ENCODE measurements at places on chromosomes 7 and 10.

GRCh38 chr10:81704596-81704995, 170.4 kb upstream of the NRG3 start:
- DNase-seq = no peak

- DNase-seq = no peak
These were observed 92.4 kb upstream of the JCAD start for GRCh38 chr10:30151581-30152389.

GRCh38 chr10:84424731-84425167, 96.4 kb downstream of the CCSER2 start:
- DNase-seq = no peak

- no peak for DNase-seq
These were observed 17.5 kb downstream of the DPY19L1 start for GRCh38 chr7:35019801-35020200.

DNA sequence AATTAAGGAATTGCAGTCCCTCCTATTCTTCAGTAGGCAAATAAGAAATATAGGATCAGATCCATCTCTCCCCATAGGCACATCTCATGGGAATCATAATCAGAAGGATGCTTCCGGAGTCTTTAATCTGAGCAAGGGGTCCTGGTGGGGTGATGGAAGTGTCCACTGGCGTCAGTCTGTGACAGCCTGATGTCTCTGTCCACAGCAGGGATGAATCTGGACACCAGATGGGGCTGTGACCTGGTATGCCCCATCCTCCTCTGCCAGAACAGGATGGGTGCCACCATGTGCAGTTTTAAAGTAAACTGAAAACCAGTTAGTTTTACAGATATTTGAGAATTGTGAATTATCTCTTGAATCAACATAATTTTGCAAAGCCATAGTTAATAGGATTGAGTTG, 148.7 kb downstream of the C1GALT1 start:
- DNase-seq = no peak

- no peak for DNase-seq
These were observed 28.6 kb downstream of the OGDH start for GRCh38 chr7:44634839-44635591.

- no peak for DNase-seq
These were observed 16.9 kb upstream of the PRF1 start for GRCh38 chr10:70619271-70620019.

DNA sequence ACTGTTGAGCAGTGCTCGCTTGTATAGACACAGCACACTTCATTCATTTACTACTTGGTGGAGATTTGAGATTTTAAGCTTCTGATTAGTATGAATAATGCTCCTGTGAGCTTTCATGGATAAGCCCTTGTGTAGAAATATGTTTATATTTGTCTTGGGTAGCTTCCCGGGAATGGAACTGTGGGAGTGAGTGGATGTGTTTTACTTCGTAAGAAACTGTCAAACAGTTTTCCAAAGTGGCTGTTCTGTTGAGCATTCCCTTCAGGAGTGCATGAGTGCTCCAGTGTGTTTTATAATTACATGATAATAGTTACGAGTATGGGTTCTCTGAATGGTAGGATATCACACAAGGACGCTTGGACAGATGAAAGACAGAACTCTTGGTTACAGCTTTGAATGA, 49.4 kb downstream of the VWC2 start:
- no peak for DNase-seq

DNA sequence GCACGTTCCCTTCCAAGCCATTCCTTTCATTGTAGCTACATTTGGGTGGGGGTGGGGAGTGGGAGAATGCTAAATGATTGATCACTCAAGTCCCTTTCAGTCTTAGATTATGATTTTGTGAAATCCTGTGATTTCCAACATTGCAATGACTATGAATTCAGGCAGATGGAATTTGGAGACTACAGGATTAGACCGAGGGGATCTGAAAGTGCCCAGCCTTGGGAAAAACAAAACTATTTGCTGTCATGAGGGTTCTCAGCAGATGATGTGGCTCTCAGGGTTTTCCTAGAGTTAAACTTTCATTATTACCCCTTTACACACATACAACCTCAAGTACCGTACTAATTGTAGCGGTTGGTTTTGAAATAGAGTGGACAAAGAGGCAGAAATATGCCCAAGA, 4.7 kb downstream of the MACROH2A2 start:
- no peak for DNase-seq

DNA sequence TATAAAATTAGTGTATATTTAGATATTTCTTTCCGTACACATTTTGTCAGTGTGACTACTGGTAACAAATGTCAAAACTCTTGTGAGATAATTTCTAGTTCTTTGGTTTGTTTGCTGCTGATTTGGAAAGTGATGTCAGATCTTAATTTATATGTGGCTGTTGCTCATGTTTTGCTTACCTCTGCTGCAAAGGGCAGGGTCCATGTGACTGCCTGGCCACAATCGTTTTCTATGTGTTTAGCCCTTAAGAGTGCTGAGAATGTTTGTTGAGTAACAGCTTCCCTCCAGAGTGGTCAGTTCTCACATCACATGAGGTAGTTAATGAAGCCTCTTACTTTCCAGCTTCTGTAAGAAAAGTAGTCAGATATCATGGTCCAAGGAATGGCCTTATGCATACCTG, 4.2 kb downstream of the NRBF2 start:
- no peak for DNase-seq

GRCh38 chr10:106424054-106424453, 740.5 kb downstream of the SORCS1 start:
- DNase-seq = no peak

- no peak for DNase-seq
These were observed 108.1 kb downstream of the GNAT3 start for GRCh38 chr7:80403686-80404241.

- no peak for DNase-seq
These were observed 703.3 kb upstream of the LRRTM3 start for GRCh38 chr10:66222462-66223046.

DNA sequence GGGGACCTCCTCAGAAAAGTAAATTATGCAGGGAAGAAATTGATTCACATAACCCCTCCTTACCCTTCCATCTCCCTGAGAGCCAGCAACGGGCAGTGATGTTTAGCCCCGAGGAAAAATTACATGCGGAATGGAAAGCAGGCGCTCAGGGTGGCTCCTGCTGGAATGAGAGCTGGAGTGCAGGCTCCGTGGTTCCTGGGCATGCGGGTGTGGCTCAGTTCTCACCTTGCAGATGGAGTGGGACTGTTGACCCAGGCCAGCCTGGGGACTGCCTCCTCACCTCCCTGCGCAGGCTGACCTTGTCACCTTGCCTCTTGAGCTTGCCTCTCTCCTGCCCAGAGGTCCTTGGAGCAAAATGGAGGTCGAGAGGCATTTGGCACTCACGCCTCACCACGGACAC, 83.3 kb upstream of the PPIF start:
- DNase-seq = no peak

DNA sequence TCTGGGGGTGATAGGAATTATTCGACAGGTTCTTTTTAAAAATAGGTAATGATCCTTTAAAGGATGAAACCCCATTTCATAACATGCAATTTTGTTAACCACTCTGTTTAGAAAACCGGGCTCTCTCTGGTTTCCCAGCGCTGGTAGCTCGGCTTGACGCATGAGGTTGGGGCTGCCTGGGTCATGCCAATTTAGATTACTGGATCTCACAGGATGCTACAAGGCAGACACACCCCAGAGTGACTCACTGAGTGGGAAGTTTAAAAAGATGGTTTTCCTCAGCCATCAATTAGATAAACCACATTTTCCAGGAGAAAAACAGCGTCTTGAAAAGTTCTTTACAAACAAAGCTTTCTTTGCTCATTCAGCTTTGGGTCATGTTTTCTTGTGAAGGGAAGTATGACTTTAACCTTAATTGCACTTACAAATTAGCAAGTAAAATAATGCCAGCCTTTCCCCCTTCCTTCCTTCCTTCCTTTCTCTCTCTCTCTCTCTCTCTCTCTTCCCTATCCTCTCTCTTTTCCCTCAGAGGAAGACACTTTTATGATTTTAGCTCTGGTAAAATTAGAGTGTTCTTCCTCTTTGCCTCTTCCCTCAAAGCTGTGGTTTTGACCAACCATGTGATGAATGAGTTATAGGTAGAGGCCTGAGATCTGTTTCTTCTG, 99.8 kb downstream of the EPDR1 start:
- no peak for DNase-seq

DNA sequence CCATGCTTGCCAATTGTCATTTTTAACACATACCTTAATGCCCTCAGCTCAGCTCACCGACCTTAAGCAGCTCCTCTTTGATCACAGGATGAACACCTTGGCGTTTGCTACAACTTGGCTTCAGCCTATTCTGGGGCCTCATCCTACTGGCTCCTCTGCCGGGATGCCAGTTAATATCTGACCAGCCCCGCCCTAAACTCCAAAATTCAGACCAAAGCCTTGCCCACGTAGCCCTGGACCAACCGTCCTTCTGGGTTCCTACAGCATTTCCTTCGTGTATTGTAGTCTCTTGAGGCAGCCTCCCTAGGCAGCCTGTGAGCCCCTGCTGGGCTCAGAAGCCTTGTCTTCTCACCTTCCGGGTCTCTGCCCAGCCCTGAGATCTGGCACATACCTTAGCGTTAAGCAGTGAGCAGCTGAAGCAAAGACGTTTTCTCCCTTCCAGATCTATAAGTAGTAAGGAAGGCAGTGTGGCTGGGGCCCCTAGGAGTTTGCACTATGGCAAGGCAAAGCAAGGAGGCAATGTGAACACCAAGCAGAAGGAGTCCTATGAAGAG, 836 bp downstream of the ENO4 start:
- no peak for DNase-seq

DNA sequence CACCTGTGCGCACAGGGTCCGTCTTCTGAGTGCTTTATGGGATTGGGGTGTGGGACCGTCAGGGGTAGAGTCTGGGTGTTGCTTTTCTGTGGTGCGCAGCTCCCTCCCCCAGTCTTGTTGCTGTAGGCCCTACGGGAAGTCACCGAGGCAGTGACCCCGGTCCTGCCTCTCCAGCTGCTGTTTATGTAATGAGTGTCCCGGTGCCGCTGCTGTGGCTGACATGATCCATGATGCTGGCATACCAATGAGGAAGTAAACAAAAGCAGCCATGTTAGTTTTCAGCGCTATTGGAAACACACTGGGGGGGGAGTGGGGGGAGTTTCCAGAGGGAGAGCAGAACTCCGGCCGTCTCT, 1.1 kb downstream of the TRIM8 start:
- DNase-seq = no peak

DNA sequence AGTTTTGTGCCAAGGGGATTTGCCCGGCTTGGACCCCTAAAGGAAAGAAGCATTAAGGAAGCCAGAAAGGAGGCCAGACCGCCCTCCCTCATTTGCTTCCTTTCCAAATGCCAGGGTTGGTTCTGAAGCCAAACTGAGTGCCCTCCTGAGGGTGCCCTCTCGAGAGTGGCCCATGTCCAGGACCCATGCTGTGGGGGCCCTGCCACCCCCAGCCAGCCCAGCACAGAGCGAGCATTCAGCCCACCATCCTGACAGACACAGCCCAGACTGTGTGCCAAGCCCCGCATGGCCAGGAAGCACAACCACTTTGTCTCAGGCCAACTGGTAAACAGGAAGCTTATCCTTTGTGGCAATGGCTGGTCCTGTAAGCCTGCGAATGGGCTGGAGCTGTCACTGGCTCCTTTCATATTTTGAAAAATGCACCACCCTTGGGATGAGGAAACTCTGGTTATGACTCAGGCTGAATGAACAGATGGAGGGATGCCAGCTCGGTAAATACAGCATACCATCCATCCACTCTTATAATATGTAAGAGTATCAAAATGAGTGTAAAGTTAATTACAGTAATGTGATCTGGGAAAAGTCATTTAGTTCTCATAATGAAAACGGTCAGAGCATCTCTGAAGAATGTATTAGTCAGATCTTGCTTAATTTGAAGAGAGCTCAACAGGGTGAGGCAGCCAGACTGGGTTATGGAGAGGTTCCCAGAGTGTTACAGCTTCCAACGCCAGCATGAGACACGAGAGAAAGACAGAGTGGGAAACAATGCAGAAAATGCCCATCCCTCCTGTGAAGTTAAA, 65.0 kb downstream of the STK17A start:
- DNase-seq = no peak

- no peak for DNase-seq
These were observed 14.4 kb downstream of the SPOCK2 start for GRCh38 chr10:72073708-72074573.

DNA sequence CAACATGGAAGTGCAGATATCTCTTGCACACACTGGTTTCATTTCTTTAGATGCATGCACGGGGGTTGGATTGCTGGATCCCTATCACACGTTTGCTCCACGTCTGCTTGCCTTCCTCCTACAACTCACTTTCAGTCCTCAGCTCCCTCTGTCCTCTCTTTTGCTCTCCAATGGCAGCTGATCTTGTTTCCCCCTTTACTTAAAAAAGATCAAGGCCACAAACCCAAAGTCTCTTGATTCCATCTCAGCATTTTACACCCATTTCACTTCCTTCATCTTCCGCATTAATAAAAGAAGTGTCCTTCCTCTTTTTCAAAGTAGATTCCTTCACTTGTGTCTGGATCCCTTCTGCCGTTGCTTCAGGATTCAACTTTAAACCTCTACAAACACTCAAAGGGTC, 245.2 kb downstream of the DOCK4 start:
- no peak for DNase-seq

- DNase-seq = no peak
These were observed 64.3 kb upstream of the GPR22 start for GRCh38 chr7:107405559-107405958.

- DNase-seq = peak; percentile 70
These were observed 2.2 kb downstream of the CYP17A1 start for GRCh38 chr10:102835007-102835482.

DNA sequence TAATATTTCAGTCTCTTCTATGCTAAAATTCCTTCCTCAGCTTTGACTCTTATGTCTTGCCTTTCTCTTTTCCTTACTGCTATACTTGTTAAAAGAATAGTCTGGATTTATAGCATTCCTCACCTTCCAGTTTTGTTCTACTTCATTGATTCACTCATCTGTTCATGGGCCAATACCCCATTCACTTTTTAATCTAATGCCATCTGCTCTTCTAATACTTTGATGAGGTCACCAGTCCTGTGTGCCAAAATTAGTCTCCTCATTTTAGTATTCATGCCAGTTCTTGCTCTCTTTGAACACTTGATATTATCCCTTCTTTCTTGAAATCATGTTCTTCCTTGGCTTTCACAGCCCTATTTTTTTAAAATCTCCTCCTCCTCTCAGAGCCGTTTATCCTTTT, 19.3 kb downstream of the STK17A start:
- no peak for DNase-seq

DNA sequence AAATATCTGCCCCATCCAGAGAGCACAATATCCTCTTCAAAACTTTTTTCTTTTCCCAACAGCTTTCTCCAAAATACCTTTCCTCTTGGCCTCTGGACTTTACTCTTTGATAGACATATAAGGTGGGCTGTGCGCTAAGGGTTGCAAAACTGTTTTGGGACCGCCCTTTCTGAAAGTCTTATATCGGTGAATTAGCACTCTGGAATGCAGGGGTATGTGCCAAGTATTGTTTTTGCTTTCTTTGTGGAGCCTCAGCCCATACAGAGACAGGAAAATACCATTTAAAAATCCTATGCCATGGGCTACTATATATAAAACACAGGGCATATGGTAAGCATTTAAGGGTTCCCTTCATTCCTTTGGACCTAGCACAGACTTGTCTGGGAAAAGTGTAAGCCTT, 37.7 kb downstream of the PPP1R17 start:
- no peak for DNase-seq

- no peak for DNase-seq
These were observed 2.9 kb upstream of the WDFY4 start for GRCh38 chr10:48681740-48682139.

Measured in GM12891 (cell line).